ENCODE measurements at places on chromosomes 1 and 21.

DNA sequence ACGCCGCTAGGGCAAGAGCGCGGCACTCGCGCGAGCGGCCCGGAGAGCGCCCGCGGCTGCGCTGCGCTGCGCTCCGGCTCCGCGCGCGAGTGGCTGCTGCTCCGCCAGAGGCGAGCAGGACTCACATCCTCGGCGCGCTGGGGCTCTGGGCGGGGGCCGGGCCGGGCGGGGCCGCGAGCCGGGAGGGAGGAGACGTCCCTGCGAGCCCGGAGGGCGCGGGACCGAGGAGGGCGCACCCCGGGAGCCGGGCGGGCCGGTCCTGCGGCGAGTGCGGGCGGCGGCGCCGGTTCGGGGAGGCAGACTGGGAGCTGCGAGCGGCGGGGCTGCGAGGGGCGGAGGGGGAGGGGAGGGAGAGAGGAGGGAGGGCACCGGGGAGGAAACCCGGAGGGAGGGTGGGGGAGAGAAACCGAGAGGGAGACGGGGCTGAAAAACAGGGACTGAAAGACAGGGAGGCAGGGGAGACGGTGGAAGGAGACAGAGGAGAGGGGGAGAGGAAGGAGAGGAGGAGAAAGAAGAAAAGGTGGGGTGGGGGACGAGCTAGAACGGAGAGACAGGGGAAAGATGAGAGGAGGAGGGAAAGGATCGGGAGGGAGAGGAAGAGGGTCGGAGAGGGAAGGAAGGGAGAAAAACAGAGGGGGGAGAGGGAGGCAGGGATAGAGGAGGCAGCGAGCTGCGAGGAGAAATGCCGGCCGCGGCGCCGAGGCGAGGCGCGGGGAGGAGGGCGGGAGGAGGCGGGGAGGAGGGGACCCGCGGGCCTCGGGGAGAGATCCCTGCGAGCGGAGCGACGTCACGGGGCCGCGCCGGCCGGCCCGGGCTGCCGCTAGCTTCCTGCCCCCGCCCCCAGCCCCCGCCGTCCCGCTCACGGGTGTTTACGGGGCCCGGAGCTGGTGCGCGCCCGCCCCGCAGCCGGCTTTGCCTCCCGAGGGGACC, at the start of gene CAMK2N1:
CAMK2N1 (minus strand) TSS at position 684 of the 930 bp plus-strand sequence. CDS start 831 bp downstream, outside the sequence.
- no peak for DNase-seq

DNA sequence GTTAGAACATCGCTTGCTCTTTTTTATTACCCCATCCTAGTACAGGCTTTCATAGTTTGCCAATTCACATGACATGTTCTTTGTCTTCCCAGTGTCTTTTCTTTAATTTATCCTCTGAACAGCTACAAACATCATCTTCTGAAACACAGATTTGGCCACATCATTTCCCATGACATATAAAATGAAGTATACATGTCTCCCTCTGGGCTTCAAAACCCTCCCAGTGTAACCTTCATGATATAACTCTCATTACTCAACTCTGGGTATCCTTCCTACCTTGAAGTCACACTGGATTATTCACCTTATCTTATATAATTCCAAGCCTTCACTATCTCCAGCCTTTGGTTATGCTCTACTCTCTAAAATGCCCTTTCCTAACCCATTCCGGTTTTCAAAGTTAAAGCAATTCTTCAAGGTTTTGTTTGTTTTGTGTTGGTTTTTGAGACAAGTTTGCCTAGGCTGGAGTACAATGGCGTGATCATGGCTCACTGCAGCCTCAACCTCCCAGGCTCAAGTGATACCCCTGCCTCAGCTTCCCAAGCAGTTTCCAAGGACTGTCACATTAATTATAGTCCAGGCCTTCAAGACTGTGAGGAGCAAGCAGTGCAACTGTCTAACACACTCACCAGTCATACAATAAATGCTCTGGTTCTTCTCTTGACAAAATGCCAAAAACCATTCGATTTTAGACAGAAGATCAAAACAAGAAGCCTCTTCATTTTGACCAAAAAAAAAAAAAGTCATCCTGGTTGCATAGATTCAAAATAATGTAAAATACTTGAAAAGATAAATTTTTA, 5.8 kb downstream of the RGS1 start:
- no peak for DNase-seq

DNA sequence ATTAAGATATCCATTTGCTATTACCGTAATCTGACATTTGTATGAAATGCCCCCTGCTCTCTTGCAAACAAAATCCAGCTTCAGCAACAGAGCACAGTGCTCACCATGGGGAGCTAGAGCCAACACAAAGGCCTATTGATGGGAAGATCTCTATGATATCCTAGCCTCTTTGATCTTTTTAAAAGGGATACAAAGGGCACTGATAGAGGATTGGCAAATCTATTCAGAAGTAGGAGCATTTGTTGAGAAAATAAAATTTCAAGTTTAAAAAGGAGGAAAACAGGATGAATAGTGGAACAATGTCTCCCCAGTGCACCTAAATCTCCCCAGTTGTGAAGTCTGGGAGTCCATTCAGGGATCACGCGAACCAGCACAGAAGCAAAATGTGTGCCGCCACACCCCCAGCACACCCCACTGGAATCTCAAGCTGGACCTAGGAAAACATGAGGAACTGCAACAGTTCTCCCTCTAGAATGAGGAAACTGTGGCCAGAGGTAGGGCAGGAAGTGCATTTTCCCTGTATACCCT, 32.2 kb downstream of the MRAP start:
- no peak for DNase-seq

GRCh38 chr1:235012436-235013210, 116.0 kb downstream of the TOMM20 start:
- DNase-seq = no peak

- no peak for DNase-seq
These were observed 5.4 kb upstream of the GJA8 start for GRCh38 chr1:147897029-147897752.

DNA sequence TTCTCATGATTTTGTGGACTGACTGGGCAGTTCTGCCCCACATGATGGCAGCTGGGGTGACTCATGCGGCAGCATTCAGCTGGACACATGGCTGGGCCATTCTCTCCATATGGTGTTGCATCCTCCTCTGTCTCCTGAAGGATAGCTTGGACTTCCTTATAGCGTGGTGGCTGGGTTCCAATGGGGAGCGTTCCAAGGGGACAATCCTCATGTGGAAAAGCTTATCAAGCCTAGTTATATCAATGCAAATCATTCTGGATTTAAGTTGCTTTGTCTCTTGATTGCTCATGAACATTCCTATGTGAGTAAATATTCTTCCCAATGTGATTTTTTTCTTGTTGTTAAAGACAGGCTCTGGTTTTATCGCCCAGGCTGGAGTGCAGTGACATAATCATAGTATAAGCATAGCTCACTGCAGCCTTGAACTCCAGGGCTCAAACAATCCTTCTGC, 13.2 kb upstream of the SLC2A1 start:
- DNase-seq = no peak

DNA sequence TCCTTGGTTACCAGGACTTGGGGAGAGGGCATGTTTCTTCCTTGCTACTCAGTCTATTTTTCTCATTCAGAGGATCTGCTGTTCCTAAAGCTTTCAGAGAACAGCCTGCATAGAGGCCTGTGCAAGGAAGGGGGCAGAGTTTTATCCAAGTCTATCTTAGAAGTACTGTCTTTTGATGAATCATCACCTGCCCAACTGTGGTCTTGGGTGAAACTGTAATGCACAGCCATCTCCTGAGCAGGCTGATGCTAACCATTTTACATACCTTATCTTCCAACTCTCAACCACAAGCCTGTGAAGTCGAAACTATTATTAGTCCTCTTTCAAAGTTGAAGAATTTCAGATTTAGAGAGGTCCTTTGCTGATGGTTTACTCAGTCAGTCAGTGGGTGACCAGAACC, 368.0 kb downstream of the HHAT start:
- no peak for DNase-seq

GRCh38 chr1:42730988-42731387, 9.0 kb downstream of the CLDN19 start:
- peak; percentile 58 for DNase-seq

- DNase-seq = no peak
These were observed 39.9 kb downstream of the INKA2 start for GRCh38 chr1:111699268-111699667.

- DNase-seq = peak; percentile 14
These were observed 924 bp upstream of the DDOST start for GRCh38 chr1:20662110-20662475.

DNA sequence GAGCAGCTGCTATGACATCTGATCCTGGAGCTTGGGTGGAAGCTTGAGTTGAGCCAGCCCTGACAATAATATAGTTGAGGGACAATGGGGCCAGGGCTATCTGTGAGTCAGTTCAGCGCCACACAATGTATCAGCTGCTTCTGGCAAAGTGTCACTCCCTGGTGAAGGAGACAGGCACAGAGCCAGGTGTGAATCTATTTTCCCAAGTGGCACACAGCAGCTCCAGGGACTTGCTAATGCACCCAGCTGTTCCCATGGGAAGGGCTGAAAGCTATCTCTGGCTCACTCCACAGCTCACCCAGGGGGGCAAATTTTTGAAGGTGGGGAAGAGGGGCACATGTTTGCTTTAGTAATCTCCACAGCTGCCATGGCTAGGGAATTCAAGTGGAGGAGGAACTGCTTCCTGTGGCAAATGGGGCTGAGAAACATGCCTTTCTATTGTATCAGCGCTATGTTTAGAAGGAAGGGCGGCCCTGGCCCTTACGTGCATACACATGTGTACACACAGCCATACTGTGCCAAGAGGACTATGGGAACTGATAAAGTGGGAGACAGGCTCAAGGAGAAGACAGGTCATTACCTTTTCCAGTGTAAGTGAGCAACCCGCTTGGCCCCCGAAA, 2.2 kb downstream of the CYB5R1 start:
- no peak for DNase-seq
